ENCODE measurements at places on chromosomes 4 and X. TPM values are rescaled to one million over a fixed set of nuclear protein-coding genes. Genes with fewer than 3 reads are reported as not detected.

DNA sequence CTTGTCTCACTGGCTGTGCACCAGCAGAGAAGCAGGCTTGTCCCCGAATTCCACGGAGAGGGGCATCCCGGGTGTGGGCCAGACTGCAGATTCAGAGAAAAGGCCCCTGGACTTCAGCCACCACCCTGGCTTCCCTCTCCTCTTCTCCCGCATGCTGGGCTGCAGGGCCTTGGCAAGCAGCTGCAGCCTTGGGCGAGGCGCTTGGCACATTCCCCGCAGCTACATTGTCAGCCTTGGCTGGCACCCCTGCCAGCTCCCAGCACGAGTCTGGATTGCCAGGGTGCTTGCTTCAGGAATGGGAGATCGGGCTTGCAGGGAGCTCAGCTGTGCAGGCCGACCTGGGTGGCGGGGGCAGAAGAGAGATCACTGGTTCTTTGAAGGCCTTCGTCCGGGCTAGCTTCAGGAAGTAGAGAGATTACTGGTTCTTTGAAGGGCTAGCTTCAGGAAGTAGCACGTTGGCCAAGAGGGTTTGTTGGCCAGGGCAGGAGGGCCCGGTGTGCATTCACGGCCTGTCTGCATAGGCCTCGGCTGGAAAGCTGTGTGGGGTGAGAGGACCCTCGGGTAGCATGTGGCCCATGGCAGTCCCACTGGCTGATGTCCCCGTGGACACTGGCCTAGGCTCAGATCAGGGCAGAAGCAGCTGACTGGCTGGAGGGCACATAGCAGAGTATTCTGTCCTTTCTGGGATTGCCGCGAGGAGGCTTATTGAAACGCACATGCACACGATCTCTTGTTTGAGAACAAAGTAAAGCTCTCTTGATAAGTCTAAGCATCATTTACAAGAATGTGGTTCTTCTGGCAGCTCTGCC, 2.7 kb downstream of the ABCD1 start:
- peak; percentile 17 for DNase-seq

FRG2 gene
- total RNA-seq = not detected

DNA sequence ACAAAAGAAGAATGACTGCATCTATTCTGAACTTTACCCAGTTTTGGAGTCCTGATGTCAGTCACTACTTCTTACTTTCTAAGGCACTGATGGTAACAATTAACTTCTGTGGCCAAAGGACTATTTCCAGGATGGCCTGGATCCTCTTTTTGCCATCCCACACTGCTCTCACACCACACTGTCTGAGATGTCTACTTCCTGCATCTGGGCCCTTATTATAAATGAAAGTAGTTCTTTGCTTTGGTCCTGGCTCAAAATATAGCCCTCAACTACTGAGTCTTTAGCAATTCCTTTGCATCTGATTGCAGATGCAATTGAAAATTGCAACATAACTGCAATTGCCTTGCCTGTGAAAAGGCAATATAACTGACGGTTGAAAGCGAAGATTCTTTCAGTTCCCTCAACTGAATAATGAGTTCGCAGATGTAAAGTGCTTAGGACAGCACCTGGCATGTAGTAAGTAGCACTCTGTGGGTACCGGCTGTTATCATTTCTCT, 44.2 kb downstream of the COQ2 start:
- DNase-seq = no peak

TRO gene
- total RNA-seq = 20.5 TPM

GRCh38 chrX:128518508-128518907, 466.3 kb upstream of the ACTRT1 start:
- DNase-seq = no peak
